T-helper 17 cell (primary cell): ENCODE measurements at places on chromosomes 3 and 15. TPM values are rescaled to one million over a fixed set of nuclear protein-coding genes. Genes with fewer than 3 reads are reported as not detected.

TM4SF18 gene
- not detected for total RNA-seq

DNA sequence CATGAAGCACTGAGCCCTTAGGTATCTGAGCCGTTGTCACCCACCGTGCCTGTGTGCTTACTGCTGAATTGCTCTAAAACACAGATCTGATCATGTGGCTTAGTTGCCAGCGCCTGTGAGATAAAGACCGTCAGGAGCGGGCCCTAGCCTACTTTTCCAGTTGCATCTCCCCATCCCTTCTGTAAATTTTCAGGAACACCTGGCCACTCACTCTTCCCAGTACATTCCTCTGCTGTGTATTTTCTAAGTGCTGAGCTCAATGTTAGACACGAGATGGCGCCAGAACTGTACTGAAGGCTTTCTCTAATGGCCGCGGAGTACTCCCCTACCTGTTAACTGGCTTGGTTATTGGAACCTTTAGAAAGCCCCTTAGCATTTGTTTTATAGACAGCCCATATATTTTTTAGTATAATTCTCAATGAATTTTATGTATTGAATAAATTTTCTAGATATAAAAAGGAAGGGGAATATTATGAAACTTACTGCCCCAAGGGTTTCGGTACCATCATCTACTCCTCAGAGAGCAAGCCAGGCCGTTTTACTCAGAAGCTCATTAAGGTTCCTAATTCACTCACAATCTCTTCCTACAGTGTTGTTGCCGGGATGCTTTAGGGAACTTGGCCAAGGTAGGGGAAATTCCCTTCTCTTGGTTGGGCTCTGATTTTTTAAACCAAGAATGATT, 16.7 kb upstream of the WNT7A start:
- H3K4me3 ChIP-seq, result peak overlapping the region; percentile 90
- no peak for DNase-seq
- H3K36me3 ChIP-seq, result peaks cover 5% of the 10 kb centered on the region
- peaks cover 3% of the 10 kb centered on the region for H3K4me1 ChIP-seq
- H3K27me3 ChIP-seq, result no peaks in the 10 kb centered on the region
- H3K27ac ChIP-seq, result no peak overlapping the region

DNA sequence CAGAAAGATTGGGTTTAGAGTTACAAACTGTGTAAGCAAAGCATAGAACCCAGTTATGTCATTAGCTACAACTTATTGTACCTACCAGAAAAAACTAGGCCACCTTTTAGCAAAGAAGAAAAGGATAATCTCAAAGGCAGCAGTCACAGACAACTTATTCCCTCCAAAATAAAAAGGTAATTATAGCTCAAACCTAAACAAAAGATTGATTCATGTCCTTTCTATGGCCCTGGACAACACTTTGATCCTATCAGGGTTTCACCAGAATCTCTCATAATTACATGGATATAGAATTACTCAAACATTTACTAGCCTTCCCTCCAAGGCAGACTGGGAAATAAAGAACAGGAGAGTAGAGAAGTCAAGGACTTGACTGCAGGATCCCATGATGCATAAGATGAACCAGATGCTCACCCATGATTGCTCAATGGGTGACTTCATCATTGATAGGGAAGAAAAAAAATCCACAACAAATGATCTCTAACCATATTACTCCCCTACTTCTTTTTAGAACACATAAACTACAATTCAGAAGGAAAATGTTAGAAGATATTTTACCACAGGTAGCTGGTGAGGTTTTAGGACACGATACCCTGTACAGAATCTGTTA, 17.4 kb downstream of the DET1 start:
- H3K4me1 ChIP-seq, result no peaks in the 10 kb centered on the region
- no peaks in the 10 kb centered on the region for H3K27me3 ChIP-seq
- no peak overlapping the region for H3K4me3 ChIP-seq
- no peak for DNase-seq
- H3K36me3 ChIP-seq, result peaks cover 2% of the 10 kb centered on the region

GRCh38 chr15:73838831-73839426, 34.4 kb upstream of the TBC1D21 start:
- DNase-seq, result no peak
- H3K27ac ChIP-seq, result no peak overlapping the region
- no peak overlapping the region for H3K4me3 ChIP-seq
